Melanocyte of skin (primary cell): ENCODE measurements at places on chromosomes 12 and 14. TPM values are rescaled to one million over a fixed set of nuclear protein-coding genes. Genes with fewer than 3 reads are reported as not detected.

BHLHE41 gene
- 29.0 and 60.0 TPM in 2 replicates for total RNA-seq

HCAR2 gene
- under 0.01 TPM in 1 of 2 replicates, not detected in the other for total RNA-seq

NELL2 gene
- 0.15 and 1.3 TPM in 2 replicates for total RNA-seq

NOPCHAP1 gene
- total RNA-seq: 19.1 and 21.0 TPM in 2 replicates

NAV3 gene
- total RNA-seq: 35.4 and 54.9 TPM in 2 replicates

NGB gene
- total RNA-seq: not detected in 2 replicates

AQP6 gene
- not detected in 2 replicates for total RNA-seq

TMPRSS12 gene
- not detected in 2 replicates for total RNA-seq

FAM90A1 gene
- under 0.01 and 0.31 TPM in 2 replicates for total RNA-seq

OVCH1 gene
- total RNA-seq: under 0.01 and 0.15 TPM in 2 replicates

NANOG gene
- total RNA-seq: not detected in 2 replicates

RNASE7 gene
- not detected in 2 replicates for total RNA-seq

MORN3 gene
- total RNA-seq: not detected in 2 replicates

CPNE6 gene
- not detected in 2 replicates for total RNA-seq

KIF26A gene
- under 0.01 and 0.36 TPM in 2 replicates for total RNA-seq

BMP4 gene
- total RNA-seq: 1.0 and 1.8 TPM in 2 replicates

TAS2R30 gene
- total RNA-seq: 6.6 and 7.7 TPM in 2 replicates

TAC3 gene
- total RNA-seq: not detected in 2 replicates

VRTN gene
- not detected in 2 replicates for total RNA-seq

MSRB3 gene
- 6.5 and 23.3 TPM in 2 replicates for total RNA-seq

TUBA1A gene
- total RNA-seq: 561 and 648 TPM in 2 replicates

SAMD15 gene
- total RNA-seq: 2.0 and 2.5 TPM in 2 replicates

ADAM21 gene
- 0.73 and 1.0 TPM in 2 replicates for total RNA-seq

LRP1-AS gene
- not detected in 2 replicates for total RNA-seq

GPD1 gene
- not detected in 2 replicates for total RNA-seq

SMCO2 gene
- total RNA-seq: not detected in 2 replicates

CDKL1 gene
- total RNA-seq: 5.4 and 5.7 TPM in 2 replicates

CIT gene
- total RNA-seq: 112 and 114 TPM in 2 replicates

OAS2 gene
- total RNA-seq: 133 and 344 TPM in 2 replicates

ZNF605 gene
- 10.3 and 17.7 TPM in 2 replicates for total RNA-seq

RIMBP2 gene
- not detected in 2 replicates for total RNA-seq

SRSF9 gene
- 152 and 160 TPM in 2 replicates for total RNA-seq

VASH1 gene
- total RNA-seq: 1.3 and 2.9 TPM in 2 replicates

HPD gene
- under 0.01 TPM in 1 of 2 replicates, not detected in the other for total RNA-seq

NUP107 gene
- 45.8 and 78.5 TPM in 2 replicates for total RNA-seq

ANAPC7 gene
- 51.0 and 66.5 TPM in 2 replicates for total RNA-seq

TTC7B gene
- total RNA-seq: 35.6 and 58.1 TPM in 2 replicates

SLCO1C1 gene
- total RNA-seq: 0.33 and 3.1 TPM in 2 replicates

MUCL1 gene
- total RNA-seq: not detected in 2 replicates

P2RX2 gene
- not detected in 2 replicates for total RNA-seq
